ENCODE measurements at places on chromosomes 7 and 10.

GRCh38 chr7:130341882-130342281, 2.7 kb upstream of the CPA5 start:
- no peak for DNase-seq

DNA sequence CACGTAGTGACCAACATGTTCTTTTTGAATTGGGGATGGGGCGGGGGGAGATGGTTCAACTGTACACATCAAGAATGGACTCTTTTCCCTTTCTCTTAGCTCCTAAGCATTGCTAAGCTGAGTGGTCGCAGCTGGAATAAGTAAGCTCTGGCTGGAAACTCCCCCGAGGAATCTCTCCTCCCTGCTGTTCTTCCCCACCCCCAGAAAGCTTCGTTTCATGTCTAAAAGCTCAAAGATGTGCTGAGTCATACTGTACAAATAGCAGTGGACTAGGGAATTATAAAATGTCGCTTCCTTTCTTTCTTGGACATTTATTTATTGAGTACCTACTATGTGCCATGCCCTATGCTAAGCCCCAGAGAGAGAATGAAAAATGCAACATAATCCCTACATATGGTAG, 191.1 kb upstream of the ADO start:
- peak; percentile 60 for DNase-seq

GRCh38 chr10:98104125-98104524, 30.3 kb upstream of the R3HCC1L start:
- DNase-seq, result no peak

DNA sequence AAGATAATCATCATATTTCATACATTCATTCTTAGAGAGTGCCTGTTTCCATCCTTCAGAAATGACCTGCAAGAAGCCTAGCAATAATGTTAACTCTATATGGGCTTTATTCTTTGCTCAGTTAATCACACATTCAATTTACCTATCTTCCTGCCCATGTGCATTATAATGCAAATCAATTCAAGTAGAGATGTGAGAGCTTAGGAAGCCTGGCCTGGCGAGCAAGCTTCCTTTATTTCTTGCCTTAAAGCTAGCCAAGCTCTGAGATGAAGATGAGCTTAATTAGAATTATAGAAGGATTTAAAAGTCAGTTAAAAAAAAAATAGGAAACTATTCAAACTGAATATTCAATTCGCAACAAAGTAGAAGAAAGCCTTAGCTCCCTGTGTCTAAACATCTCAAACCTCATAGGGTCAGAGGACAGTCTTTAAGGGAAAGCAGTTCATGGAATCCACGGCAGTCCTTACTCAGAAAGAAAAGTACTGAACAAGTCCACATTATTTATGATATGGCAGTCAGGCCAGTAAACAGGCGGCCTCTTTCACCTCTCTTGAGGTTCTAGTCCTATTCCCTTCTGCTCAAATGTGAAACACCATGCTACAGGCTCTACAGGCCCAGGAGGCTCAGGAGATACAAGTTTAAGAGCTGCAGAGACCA, 214.1 kb downstream of the TFEC start:
- DNase-seq, result no peak

- peak; percentile 65 for DNase-seq
Measured at GRCh38 chr7:95213148-95213547, 111.2 kb downstream of the PON1 start.

DNA sequence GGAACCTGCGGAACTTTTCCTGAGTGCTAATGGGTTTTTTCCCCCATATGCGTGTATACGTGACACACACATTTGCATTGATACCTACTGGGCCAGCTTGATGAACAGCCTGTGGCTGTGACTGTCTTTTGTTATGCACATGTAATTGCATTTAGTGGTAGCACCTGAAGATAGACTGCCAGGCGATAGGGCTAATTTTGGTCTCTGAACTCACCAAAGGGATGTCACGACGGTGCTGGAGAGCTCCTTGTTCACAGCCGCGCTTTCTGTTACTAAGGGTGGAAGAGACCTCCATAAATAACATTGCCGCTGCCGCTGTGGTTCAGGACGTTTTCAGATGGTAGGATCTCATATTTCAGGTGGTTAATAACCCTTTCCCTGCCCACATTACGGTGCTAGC, 133.2 kb downstream of the CAMK1D start:
- DNase-seq, result no peak

GRCh38 chr10:81872206-81872862, 2.7 kb upstream of the NRG3 start:
- DNase-seq, result no peak

DNA sequence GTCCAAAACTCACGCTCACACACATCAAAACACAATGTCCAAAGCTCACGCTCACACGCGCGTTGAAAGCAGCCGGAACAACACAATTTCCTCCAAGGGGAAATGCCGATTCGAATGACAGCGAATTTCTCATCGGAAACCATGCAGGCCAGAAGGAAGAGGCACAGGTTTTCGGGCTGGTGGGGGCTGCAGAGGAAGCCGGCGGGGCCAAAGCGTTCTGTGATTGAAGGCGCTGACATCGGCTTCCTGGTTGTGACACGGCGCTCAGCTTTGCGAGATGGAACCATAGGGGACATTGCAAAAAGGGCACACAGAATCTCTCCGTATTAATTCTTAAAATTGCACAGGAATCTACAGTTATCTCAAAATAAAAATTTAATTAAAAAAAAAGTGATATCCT, 61.3 kb downstream of the FOXL3 start:
- DNase-seq, result no peak

Data from fibroblast of mammary gland (primary cell).